GM12878 (cell line): ENCODE measurements at places on chromosomes 6 and 20. TPM values are rescaled to one million over a fixed set of nuclear protein-coding genes. Genes with fewer than 3 reads are reported as not detected.

The CEBPB gene
- total RNA-seq: 6.9 and 8.8 TPM in 2 replicates

The SLC17A1 gene
- total RNA-seq: not detected in 2 replicates

The CRIP3 gene
- total RNA-seq: 1.6 and 2.2 TPM in 2 replicates

The ZNF311 gene
- total RNA-seq: not detected in 2 replicates

The LY6G5C gene
- total RNA-seq: 1.7 and 1.8 TPM in 2 replicates

The PRSS35 gene
- not detected in 2 replicates for total RNA-seq

The OXT gene
- total RNA-seq: not detected in 2 replicates

The COL12A1 gene
- 0.29 and 0.69 TPM in 2 replicates for total RNA-seq

The TP53INP2 gene
- total RNA-seq: 13.0 and 13.5 TPM in 2 replicates

The NHSL1 gene
- total RNA-seq: 1.2 and 2.7 TPM in 2 replicates

The EYS gene
- total RNA-seq: not detected in 2 replicates

The SCRT2 gene
- not detected in 2 replicates for total RNA-seq

The HFE gene
- total RNA-seq: 2.3 and 3.2 TPM in 2 replicates

The PEDS1 gene
- total RNA-seq: 15.1 and 15.4 TPM in 2 replicates

The BCAS1 gene
- 0.56 TPM in 2 replicates for total RNA-seq

The LCA5 gene
- 0.26 and 0.27 TPM in 2 replicates for total RNA-seq

The HLA-DRA gene
- total RNA-seq: 2,040 and 2,127 TPM in 2 replicates

The HTR1B gene
- total RNA-seq: not detected in 2 replicates

The CTNNBL1 gene
- total RNA-seq: 79.7 and 87.3 TPM in 2 replicates

The CPXM1 gene
- total RNA-seq: 0.90 and 1.1 TPM in 2 replicates

The PANK2 gene
- 37.7 and 39.6 TPM in 2 replicates for total RNA-seq

The RIPOR3 gene
- 0.05 TPM in 1 of 2 replicates, not detected in the other for total RNA-seq

The SLC23A2 gene
- total RNA-seq: 51.7 and 56.1 TPM in 2 replicates

The ZC2HC1B gene
- 0.36 and 0.40 TPM in 2 replicates for total RNA-seq

The ZNF337 gene
- 9.0 and 9.6 TPM in 2 replicates for total RNA-seq

The DLL1 gene
- 0.54 and 0.88 TPM in 2 replicates for total RNA-seq

The SEL1L2 gene
- not detected in 2 replicates for total RNA-seq

The MATN4 gene
- total RNA-seq: not detected in 2 replicates

The AMD1 gene
- total RNA-seq: 73.6 and 75.0 TPM in 2 replicates

The MAPK13 gene
- total RNA-seq: 48.0 and 52.5 TPM in 2 replicates

The HTR1E gene
- total RNA-seq: not detected in 2 replicates

The TENT5A gene
- total RNA-seq: 0.41 and 0.48 TPM in 2 replicates

The MOG gene
- not detected in 2 replicates for total RNA-seq

The FOXS1 gene
- total RNA-seq: not detected in 2 replicates

The KHDC1L gene
- total RNA-seq: not detected in 2 replicates

The BMP7 gene
- total RNA-seq: 0.05 and 0.51 TPM in 2 replicates

The HDGFL1 gene
- total RNA-seq: 0.69 and 1.1 TPM in 2 replicates

The PHF20 gene
- 41.7 and 49.0 TPM in 2 replicates for total RNA-seq

The ALDH5A1 gene
- 13.8 and 15.3 TPM in 2 replicates for total RNA-seq

The TRIM10 gene
- not detected in 2 replicates for total RNA-seq

The NRSN1 gene
- not detected in 2 replicates for total RNA-seq

The SPDEF gene
- not detected in 2 replicates for total RNA-seq

The PAK5 gene
- not detected in 2 replicates for total RNA-seq

The CCND3 gene
- 54.3 and 55.1 TPM in 2 replicates for total RNA-seq

The CGA gene
- total RNA-seq: not detected in 2 replicates

The PAX1 gene
- total RNA-seq: not detected in 2 replicates

The CD93 gene
- total RNA-seq: 2.5 and 2.6 TPM in 2 replicates

The ANGPT4 gene
- total RNA-seq: not detected in 2 replicates

The STX11 gene
- 20.9 and 23.2 TPM in 2 replicates for total RNA-seq

The HLA-DRB1 gene
- 718 and 768 TPM in 2 replicates for total RNA-seq

The MDFI gene
- total RNA-seq: not detected in 2 replicates

The OARD1 gene
- 23.7 and 29.9 TPM in 2 replicates for total RNA-seq

The WFDC8 gene
- total RNA-seq: not detected in 2 replicates

The IFT52 gene
- 21.2 and 21.9 TPM in 2 replicates for total RNA-seq

The EYA2 gene
- total RNA-seq: not detected in 2 replicates
